Hair follicular keratinocyte (primary cell): ENCODE measurements at places on chromosomes 4 and X. TPM values are rescaled to one million over a fixed set of nuclear protein-coding genes. Genes with fewer than 3 reads are reported as not detected.

The HPSE gene
- 7.6 and 11.1 TPM in 2 replicates for total RNA-seq

The PNCK gene
- total RNA-seq = not detected in 2 replicates

The LIMCH1 gene
- under 0.01 and 0.08 TPM in 2 replicates for total RNA-seq

The SLC4A4 gene
- total RNA-seq = 0.46 and 0.86 TPM in 2 replicates

The EGFL6 gene
- not detected in 2 replicates for total RNA-seq

The SCML2 gene
- 0.49 and 0.62 TPM in 2 replicates for total RNA-seq

The ERCC6L gene
- 2.2 and 7.2 TPM in 2 replicates for total RNA-seq

The TMEM154 gene
- total RNA-seq = 30.5 and 66.2 TPM in 2 replicates

The MAGEA10 gene
- total RNA-seq = not detected in 2 replicates

The SPP1 gene
- 0.70 and 1.6 TPM in 2 replicates for total RNA-seq

The HAND2 gene
- not detected in 2 replicates for total RNA-seq

The PCDH19 gene
- not detected in 2 replicates for total RNA-seq

The NHSL2 gene
- under 0.01 TPM in 2 replicates for total RNA-seq

The SPANXD gene
- not detected in 2 replicates for total RNA-seq

The H2BW2 gene
- not detected in 2 replicates for total RNA-seq

The ARHGAP24 gene
- 2.1 and 2.3 TPM in 2 replicates for total RNA-seq

The ASB11 gene
- not detected in 2 replicates for total RNA-seq

The CFP gene
- not detected in 2 replicates for total RNA-seq

The PLRG1 gene
- 42.4 and 72.3 TPM in 2 replicates for total RNA-seq

The ZFP92 gene
- total RNA-seq = 1.0 and 1.1 TPM in 2 replicates

The CT45A7 gene
- total RNA-seq = not detected in 2 replicates

The FAM47A gene
- total RNA-seq = not detected in 2 replicates

The CA5B gene
- total RNA-seq = 3.2 and 3.5 TPM in 2 replicates

The PIGA gene
- 9.1 and 11.4 TPM in 2 replicates for total RNA-seq

The SPCS3 gene
- 106 and 118 TPM in 2 replicates for total RNA-seq

The STK32B gene
- total RNA-seq = 1.1 and 2.0 TPM in 2 replicates

The IL2RG gene
- total RNA-seq = not detected in 2 replicates

The MAGEB17 gene
- total RNA-seq = not detected in 2 replicates

The CACNA1F gene
- total RNA-seq = 0.08 TPM in 1 of 2 replicates, not detected in the other
